ENCODE measurements at places on chromosomes 11 and 22.

GRCh38 chr11:133234883-133235282, 297.4 kb downstream of the OPCML start:
- no peaks in the 10 kb centered on the region for H3K4me1 ChIP-seq
- DNase-seq: no peak
- H3K36me3 ChIP-seq: no peaks in the 10 kb centered on the region
- H3K27me3 ChIP-seq: 0 out of 2 replicates have a peak, but pooled peaks cover under 1% of the 10 kb centered on the region
- H3K27ac ChIP-seq: no peak overlapping the region

- H3K4me1 ChIP-seq: peaks cover 29% of the 10 kb centered on the region
- H3K4me3 ChIP-seq: no peak overlapping the region
- H3K27ac ChIP-seq: no peak overlapping the region
- H3K36me3 ChIP-seq: no peaks in the 10 kb centered on the region
- DNase-seq: no peak
- no peaks in the 10 kb centered on the region for H3K27me3 ChIP-seq
Measured at GRCh38 chr11:64437426-64437825, 78.5 kb downstream of the RPS6KA4 start.

GRCh38 chr11:75611823-75612222, 49.8 kb downstream of the SERPINH1 start:
- no peaks in the 10 kb centered on the region for H3K27me3 ChIP-seq
- no peak for DNase-seq
- no peaks in the 10 kb centered on the region for H3K36me3 ChIP-seq
- H3K4me3 ChIP-seq: no peak overlapping the region

DNA sequence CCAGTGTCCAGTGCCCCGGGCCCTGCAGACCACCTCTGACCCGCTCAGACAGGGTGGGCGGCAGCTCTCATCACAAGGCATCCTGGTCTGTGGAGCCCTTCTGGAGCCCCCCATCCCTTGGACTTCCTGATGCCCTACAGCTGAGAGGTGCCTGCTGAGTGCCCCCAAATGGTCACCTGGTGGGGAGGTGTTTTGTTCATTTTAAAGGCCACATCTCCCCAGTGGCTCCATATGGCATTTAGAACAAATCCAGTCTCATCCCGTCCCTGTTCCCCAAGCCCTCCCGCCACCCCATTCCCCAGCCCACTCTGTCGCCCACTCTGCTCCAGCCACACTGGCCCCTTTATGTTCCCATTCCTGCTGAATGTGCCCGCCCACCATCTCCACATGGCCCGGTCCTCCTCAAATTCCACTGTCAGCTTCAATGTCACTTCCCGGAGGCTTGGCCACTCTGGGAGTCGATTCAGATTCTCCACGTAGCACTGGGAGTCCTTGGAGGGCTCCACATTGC, 32.8 kb downstream of the OSBPL5 start:
- no peak for DNase-seq
- no peak overlapping the region for H3K27ac ChIP-seq
- peaks cover under 1% of the 10 kb centered on the region for H3K4me1 ChIP-seq
- H3K36me3 ChIP-seq: no peaks in the 10 kb centered on the region

DNA sequence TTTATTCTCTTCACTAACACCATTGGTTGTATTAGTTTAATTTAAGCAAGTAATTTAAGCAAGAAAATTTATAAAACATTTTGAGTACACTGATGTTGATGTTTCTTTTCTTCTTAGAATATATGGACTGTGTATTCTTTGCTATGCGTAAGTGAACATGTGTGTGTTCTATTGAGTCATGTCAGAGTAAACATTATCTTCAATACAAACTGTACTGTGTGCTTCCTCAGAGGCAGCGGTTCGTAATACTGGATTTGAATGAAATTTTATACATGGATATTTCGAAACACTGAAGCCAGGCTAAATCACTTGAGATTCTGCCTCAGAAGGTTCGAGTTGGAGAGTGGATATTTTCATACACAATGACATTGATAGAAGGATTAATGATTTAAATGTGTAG, 452.6 kb downstream of the LUZP2 start:
- peaks cover 5% of the 10 kb centered on the region for H3K4me1 ChIP-seq
- H3K36me3 ChIP-seq: no peaks in the 10 kb centered on the region
- no peaks in the 10 kb centered on the region for H3K27me3 ChIP-seq
- peak; percentile 46 for DNase-seq
- no peak overlapping the region for H3K4me3 ChIP-seq
- H3K27ac ChIP-seq: no peak overlapping the region

GRCh38 chr11:124315052-124315451, 1.3 kb upstream of the OR8D1 start:
- no peak overlapping the region for H3K27ac ChIP-seq
- H3K36me3 ChIP-seq: no peaks in the 10 kb centered on the region
- H3K27me3 ChIP-seq: peaks cover 12% of the 10 kb centered on the region
- peaks cover 16% of the 10 kb centered on the region for H3K4me1 ChIP-seq
- no peak overlapping the region for H3K4me3 ChIP-seq

- H3K27ac ChIP-seq: no peak overlapping the region
- no peaks in the 10 kb centered on the region for H3K27me3 ChIP-seq
- H3K4me3 ChIP-seq: no peak overlapping the region
- no peaks in the 10 kb centered on the region for H3K36me3 ChIP-seq
- no peaks in the 10 kb centered on the region for H3K4me1 ChIP-seq
Measured at GRCh38 chr11:1327064-1327460, 17.6 kb upstream of the TOLLIP start.

GRCh38 chr11:117409511-117409910, 81.9 kb downstream of the CEP164 start:
- H3K4me3 ChIP-seq: no peak overlapping the region
- H3K27ac ChIP-seq: no peak overlapping the region
- H3K36me3 ChIP-seq: peaks cover 29% of the 10 kb centered on the region
- no peaks in the 10 kb centered on the region for H3K4me1 ChIP-seq
- no peaks in the 10 kb centered on the region for H3K27me3 ChIP-seq

DNA sequence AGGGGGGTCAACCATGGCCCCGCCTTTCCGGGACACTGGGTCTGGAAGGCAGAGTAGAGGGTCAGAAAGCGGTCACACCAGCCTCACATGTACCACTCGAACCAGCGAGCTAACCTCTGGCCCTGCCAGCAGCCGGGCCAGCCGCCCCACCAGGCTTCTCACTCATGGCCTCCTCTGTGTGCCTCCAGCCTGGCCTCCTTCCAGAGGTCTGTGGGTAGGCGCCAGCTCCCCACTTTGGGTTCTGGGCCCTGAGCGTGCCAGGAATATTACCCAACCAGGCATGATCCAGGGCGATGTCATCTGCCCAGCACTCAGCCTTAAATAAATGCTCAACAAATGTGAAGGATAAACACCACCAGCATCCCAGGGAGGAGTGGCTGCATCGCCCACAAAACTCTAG, 5.8 kb downstream of the SCUBE1 start:
- peaks cover 13% of the 10 kb centered on the region for H3K27me3 ChIP-seq
- H3K4me1 ChIP-seq: no peaks in the 10 kb centered on the region
- no peak overlapping the region for H3K27ac ChIP-seq

DNA sequence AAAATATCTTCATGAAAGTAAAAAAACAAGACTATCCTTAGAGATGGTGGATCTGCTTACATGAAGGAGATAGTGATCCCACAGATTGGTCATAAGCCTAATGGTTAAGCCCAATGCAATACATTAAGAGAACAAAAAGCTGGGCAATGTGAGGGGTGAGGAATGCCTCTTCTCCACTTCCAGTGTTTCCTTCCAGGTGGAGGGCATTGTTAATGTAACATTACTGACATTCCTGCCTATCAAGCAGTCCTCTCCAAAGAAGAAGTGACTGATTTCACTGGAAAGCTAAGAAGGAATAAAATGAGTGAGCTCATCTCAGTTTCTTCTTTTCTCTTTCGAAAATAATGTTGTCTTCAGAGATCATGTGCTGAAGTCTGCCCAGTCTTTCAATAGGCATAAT, 207.8 kb downstream of the RAB38 start:
- H3K27ac ChIP-seq: no peak overlapping the region
- H3K36me3 ChIP-seq: no peaks in the 10 kb centered on the region
- no peak for DNase-seq
- H3K4me3 ChIP-seq: no peak overlapping the region
- H3K27me3 ChIP-seq: no peaks in the 10 kb centered on the region
- no peaks in the 10 kb centered on the region for H3K4me1 ChIP-seq

DNA sequence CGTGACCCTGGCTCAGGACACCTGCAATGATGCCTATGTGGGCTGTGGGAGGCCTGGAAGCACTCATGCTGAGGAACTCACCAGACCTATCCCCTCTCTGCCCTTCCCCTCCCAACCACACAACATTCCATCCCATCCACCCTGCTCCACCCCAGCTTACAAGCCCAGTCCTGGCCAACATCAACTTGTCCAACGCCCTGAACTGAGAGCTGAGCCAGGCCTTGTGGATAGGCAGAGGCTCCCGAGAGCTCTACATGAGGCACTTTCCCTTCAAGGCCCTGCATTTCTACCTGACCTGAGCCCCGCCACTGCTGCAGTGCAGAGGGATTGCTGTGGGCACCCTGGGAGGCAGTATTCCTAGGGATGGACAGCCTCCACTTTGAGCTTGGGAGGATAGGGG, 112.4 kb downstream of the PDE2A start:
- no peaks in the 10 kb centered on the region for H3K4me1 ChIP-seq
- no peaks in the 10 kb centered on the region for H3K36me3 ChIP-seq

DNA sequence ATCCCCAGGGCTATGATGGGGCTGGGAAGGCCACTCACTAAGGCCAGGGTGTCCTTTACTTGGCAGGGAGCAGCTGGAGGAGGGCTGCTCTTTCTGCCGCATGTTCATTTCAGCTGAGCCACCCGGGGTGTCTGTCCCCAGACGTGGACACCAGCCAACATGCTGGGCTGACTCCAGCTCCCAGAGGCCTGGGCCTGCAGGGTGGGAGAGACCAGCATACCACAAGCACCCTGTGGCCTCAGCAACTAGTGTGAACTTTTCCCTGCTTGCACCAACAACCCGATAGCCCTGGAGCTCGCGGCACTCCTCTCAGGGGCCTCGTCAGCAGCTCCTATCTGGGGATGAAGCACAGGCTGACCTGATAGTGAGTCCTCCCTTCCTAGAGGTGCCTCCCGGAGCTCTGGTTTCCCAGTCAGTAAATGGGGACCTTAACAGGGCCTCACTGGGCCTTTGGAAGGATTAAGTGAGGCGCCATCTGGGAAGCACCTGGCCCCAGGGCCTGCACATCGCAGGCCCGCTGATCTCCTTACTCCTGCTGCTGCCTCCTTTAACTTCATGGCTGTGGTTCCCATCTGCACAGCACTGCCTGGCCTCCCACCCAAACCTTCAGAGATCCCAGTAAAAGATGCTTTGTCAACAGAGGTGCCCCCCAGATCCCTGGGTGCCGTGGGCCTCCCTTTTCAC, 83.4 kb downstream of the GALNT18 start:
- H3K4me3 ChIP-seq: no peak overlapping the region
- no peaks in the 10 kb centered on the region for H3K4me1 ChIP-seq
- no peaks in the 10 kb centered on the region for H3K36me3 ChIP-seq
- H3K27ac ChIP-seq: no peak overlapping the region
- no peak for DNase-seq
- H3K27me3 ChIP-seq: no peaks in the 10 kb centered on the region

- peak; percentile 29 for DNase-seq
- peaks cover 12% of the 10 kb centered on the region for H3K4me1 ChIP-seq
- H3K4me3 ChIP-seq: no peak within 1 kb of the TSS
- no peaks in the 10 kb centered on the region for H3K27me3 ChIP-seq
- no peaks in the 10 kb centered on the region for H3K36me3 ChIP-seq
- H3K27ac ChIP-seq: no peak within 1 kb of the TSS
Measured at GRCh38 chr22:36160499-36160942, at the start of gene APOL3. Gene APOL3 (minus strand): TSS chr22:36160755. CDS start chr22:36149055, 11,700 bp downstream.

GRCh38 chr22:33034753-33035152, 23.4 kb downstream of the SYN3 start:
- H3K36me3 ChIP-seq: no peaks in the 10 kb centered on the region
- no peak overlapping the region for H3K4me3 ChIP-seq
- no peak overlapping the region for H3K27ac ChIP-seq

GRCh38 chr11:12235553-12235946, 125.2 kb downstream of the MICAL2 start:
- no peak overlapping the region for H3K4me3 ChIP-seq
- H3K36me3 ChIP-seq: peaks cover 40% of the 10 kb centered on the region
- H3K4me1 ChIP-seq: peaks cover 57% of the 10 kb centered on the region
- DNase-seq: no peak

- no peak for DNase-seq
- no peaks in the 10 kb centered on the region for H3K4me1 ChIP-seq
- H3K4me3 ChIP-seq: no peak overlapping the region
- H3K27ac ChIP-seq: no peak overlapping the region
- H3K27me3 ChIP-seq: no peaks in the 10 kb centered on the region
- no peaks in the 10 kb centered on the region for H3K36me3 ChIP-seq
Measured at GRCh38 chr11:122843281-122844141, 5.2 kb downstream of the CRTAM start.

DNA sequence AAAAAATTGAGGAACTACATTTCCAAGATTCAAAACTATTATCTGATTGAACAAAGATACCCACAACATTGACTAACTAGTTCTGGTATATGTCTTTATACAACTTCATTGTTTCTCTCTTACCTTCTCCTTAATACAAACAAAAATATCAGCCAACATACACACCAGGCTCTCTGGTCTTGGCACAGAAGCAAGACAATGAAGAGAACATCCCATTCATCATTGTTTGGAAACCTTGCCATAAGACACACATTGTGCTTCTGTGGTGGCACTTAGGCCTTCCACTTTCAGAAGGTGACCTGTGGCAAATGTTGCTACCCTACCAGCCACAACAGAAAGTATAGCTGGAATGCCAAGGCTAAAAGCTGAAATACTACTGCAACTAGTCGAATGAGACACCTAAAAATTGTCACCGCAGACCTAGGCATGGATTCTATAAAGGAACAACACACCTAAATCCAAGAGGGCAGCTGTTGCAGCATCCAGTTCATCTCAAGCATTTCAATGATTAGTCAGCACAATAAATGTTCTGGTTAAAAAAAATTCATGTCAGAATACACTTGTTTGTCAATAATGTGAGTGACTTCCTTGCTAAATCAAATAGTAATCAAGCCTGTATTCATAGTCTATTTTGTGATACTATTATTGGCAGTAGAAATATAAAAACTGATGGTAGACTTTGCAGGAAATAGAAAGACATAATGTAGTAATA, 26.3 kb downstream of the MAP6 start:
- no peaks in the 10 kb centered on the region for H3K4me1 ChIP-seq
- H3K27me3 ChIP-seq: no peaks in the 10 kb centered on the region
- H3K4me3 ChIP-seq: no peak overlapping the region
- peak; percentile 7 for DNase-seq
- H3K27ac ChIP-seq: no peak overlapping the region
- H3K36me3 ChIP-seq: no peaks in the 10 kb centered on the region

DNA sequence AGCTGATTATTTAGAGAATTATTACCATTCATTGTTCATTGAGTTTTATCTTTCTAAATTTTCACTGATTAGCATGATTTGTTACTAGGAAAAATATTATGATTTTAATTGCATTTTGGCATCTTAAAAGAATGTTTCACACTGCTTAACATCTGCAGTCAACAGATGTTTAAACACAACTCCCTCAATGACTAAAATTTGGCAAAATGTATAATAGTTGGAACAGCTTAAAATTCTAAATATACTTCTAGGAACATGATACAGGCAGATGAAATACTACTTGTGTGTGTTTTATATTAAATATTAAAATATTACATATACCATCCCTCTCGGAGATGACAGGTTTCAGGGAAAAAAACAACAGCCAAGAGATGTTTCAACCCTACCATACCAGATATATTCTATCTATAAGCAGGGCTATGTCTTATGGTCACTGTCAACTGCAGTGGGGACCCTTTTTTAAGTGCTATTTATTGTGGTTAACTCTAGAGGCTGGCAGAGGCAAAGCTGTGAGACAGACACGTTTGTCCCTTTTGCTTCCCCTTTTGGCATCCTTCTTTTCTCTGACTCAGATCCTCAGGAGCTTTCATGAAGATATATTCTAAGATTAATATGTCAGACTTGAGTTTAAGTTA, 81.9 kb downstream of the BDNF start:
- 0 out of 2 replicates have a peak overlapping the region, but pooled peaks have one; percentile 2 for H3K27ac ChIP-seq
- DNase-seq: peak; percentile 11
- H3K36me3 ChIP-seq: no peaks in the 10 kb centered on the region
- no peak overlapping the region for H3K4me3 ChIP-seq
- H3K4me1 ChIP-seq: peaks cover 20% of the 10 kb centered on the region

Measured in PC-3 (cell line).